Hypothalamus (tissue), 51 donors: ENCODE measurements at places on chromosomes 2 and 18.

GRCh38 chr18:55124078-55124763 is 165.0 kb upstream of the CCDC68 start:
- DNase-seq, result no peak

DNA sequence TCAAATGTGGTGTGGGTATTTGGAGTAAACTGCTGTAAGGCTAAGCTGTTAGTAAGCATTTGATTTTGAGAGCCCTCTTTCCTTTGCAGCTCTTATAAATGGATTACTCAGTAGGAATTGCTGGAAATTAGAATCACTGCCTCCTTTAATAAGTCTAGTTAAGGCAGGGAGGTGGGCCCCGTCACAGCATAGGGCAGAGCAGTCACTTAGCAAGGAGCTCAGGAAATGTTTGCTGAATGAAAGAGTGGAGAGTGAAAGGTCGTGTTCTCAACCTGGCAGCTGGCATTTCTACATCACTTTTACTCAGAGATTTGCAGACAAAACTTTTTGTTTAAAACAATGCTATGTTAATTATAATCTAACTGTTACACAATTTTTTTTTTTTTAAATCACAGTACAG is 25.5 kb downstream of the ITGA6 start:
- DNase-seq, result no peak

- no peak for DNase-seq
Measured at GRCh38 chr2:3170792-3171455, 206.7 kb downstream of the EIPR1 start.

GRCh38 chr2:204749319-204749718 is 204.0 kb downstream of the PARD3B start:
- no peak for DNase-seq

GRCh38 chr2:201250741-201251140 is 9.6 kb upstream of the CASP8 start:
- no peak for DNase-seq

DNA sequence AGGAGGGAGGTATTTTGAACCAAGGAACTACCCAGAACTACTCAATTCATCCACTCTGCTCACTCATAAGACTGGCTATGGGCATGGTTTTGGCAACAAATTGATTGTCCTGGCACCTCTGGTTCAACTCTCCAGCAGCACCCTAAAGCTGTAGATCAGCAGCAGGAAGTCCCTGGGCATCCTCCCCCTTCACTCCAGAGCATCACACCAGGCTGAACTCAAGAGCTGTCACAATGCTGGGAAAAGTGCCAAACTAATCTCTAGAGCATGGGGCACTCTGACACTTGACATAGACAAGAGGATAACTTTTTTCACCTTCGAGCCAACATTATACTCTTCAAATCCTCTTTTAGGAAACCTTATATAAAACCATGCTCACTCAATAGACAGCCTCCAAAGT is 154.1 kb upstream of the RBBP8 start:
- DNase-seq, result no peak

DNA sequence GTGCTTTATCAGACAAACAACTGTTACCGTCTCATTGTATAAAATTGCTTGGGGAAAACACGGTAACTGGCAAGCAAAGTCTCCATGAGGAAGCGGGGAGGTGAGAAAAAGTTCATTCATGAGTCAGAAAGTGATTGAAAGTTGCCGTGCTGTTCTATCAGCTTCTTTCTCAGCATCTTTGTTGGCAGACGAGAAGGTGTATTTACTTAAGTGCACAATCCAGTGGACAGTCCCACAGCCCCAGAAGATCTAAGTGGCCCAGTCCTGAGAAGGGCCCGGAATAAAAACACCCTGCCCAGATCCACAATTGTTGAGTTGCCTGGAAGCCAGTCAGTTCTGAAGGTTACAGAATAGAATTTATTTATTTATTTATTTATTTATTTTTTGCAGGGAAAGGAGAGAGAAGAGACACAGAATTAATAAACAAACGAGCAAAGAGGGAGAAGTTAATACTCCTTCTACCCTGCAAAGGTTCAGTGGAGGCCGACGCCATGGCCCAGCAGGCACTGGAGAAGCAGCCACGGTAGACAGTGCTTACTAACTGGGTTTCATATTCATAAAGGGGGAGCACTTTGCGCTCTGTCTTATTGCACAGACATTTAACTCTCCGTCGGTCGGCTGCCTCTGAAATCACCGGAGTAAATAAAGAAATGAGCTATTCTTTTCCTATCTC is 676.0 kb upstream of the SALL3 start:
- no peak for DNase-seq

- no peak for DNase-seq
Measured at GRCh38 chr2:222652491-222653255, 3.2 kb downstream of the FARSB start.
